Gastroesophageal sphincter (tissue), 4 donors: ENCODE measurements at places on chromosomes 11 and 22. TPM values are rescaled to one million over a fixed set of nuclear protein-coding genes. Genes with fewer than 3 reads are reported as not detected.

- H3K4me3 ChIP-seq = no peak overlapping the region
These were observed 8.1 kb downstream of the PC start for GRCh38 chr11:66950112-66950535.

- H3K4me1 ChIP-seq = no peaks in the 10 kb centered on the region
- no peak for ATAC-seq
- no peak overlapping the region for H3K4me3 ChIP-seq
- H3K27me3 ChIP-seq = peaks cover 31% of the 10 kb centered on the region
- H3K36me3 ChIP-seq = no peaks in the 10 kb centered on the region
These were observed 12.7 kb upstream of the CTSD start for GRCh38 chr11:1776331-1776851.

DNA sequence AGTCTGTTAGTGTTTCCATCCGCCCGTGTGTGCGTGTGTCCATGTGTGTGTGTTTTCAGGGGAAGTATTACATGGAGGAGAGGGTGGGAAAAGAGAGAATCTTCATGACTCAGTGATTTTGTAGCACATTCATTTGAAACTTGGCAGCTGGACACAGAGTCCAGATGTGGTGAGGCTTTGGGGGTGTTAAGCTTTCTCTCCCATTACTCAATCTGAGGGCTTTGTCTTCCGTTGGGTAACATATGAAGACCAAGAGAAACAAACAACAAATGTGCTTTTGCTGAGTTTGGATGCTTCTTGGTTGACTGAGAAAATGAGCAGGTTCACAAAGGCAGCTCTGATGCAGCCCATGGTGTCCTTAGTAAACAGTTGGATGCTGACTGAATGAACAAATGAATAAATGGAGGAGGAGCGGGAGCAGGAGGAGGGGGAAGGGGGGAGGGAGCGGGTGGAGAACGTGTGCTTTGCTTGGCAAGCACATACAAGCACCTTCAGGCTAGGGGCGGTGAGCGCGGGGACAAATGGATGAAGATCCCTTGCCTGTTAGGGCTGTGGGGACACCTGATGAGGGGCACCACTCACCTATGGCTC is 104.3 kb downstream of the ST3GAL4 start:
- H3K27me3 ChIP-seq = peaks cover 65% of the 10 kb centered on the region
- ATAC-seq = peak; percentile 44
- H3K4me1 ChIP-seq = no peaks in the 10 kb centered on the region
- no peak overlapping the region for H3K27ac ChIP-seq
- no peak overlapping the region for H3K4me3 ChIP-seq

BTBD18 gene
- total RNA-seq = not detected

MS4A4A gene
- total RNA-seq = 14.0 TPM

GRCh38 chr11:67083786-67084366 is 27.2 kb downstream of the RHOD start:
- no peaks in the 10 kb centered on the region for H3K4me1 ChIP-seq
- H3K27me3 ChIP-seq = no peaks in the 10 kb centered on the region
- no peak for ATAC-seq
- no peak overlapping the region for H3K27ac ChIP-seq
- H3K36me3 ChIP-seq = no peaks in the 10 kb centered on the region

DNA sequence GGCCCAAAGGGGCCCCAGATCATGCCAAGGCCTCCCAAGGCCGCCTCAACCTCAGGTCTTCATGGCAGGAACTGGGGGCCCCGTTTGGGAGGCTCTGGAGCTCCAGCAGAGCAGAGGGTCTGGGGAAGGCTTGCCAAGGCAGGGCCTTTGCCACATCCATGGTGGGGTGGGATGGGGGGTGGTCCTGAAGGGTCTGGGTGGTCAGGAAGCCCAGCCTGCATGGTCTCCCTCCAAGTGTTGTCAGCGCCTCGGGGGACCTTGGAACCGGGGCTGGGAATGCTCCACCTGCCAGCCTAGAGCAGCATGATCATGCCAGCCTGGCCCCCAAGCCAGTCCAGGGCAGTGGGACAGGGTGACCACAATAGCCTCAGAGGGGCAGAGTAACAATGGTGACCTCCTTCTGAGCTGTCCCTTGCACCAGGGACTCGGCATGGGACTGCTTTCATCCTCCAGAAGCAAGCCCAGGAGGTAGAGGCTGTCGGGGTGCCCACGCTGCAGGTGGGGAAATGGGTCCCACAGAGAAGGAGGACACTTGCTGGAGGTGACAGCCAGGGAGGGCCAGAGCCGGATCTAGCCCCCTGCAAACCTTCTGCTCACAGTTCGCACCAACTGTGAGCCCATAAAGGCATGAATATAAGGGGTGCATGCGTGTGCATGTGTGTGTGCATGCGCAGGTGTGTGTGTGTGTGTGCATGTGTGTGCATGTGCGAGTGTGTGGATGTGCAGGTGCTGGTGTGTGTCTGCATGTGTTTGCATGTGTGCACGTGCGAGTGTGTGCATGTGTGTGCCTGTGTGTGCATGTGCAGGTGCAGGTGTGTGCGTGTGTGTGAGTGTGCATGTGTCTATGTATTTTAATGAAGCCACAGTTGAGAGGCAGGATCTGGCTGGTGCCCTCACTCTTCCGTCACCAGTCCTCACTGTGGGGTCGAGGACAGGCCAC is 63.8 kb downstream of the MYEOV start:
- no peak for ATAC-seq
- H3K4me1 ChIP-seq = no peaks in the 10 kb centered on the region
- H3K27me3 ChIP-seq = peaks cover 44% of the 10 kb centered on the region
- no peaks in the 10 kb centered on the region for H3K36me3 ChIP-seq
- no peak overlapping the region for H3K27ac ChIP-seq

KREMEN1 gene
- 7.5 TPM for total RNA-seq

DNA sequence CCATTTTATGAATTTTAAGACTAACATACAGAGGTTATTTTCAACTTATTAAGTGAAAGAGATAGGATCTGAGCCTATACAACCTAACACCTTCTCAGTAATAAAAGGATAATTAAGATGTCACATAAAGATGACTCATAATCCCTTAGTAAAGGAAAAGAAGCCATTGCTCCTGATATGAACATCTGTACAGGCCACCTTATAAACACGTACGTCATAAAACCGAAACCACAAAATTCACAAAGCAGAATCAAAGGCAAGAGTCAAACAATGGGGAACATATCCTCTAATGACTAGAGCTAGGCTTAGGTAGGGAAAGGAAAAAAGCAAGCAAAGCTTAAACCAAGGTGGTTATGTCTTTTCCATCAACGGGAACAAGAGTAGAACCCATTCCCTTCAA is 103.5 kb downstream of the KCNA4 start:
- H3K27ac ChIP-seq = no peak overlapping the region
- ATAC-seq = no peak
- no peak overlapping the region for H3K4me3 ChIP-seq
- H3K27me3 ChIP-seq = no peaks in the 10 kb centered on the region
- no peaks in the 10 kb centered on the region for H3K4me1 ChIP-seq

DNA sequence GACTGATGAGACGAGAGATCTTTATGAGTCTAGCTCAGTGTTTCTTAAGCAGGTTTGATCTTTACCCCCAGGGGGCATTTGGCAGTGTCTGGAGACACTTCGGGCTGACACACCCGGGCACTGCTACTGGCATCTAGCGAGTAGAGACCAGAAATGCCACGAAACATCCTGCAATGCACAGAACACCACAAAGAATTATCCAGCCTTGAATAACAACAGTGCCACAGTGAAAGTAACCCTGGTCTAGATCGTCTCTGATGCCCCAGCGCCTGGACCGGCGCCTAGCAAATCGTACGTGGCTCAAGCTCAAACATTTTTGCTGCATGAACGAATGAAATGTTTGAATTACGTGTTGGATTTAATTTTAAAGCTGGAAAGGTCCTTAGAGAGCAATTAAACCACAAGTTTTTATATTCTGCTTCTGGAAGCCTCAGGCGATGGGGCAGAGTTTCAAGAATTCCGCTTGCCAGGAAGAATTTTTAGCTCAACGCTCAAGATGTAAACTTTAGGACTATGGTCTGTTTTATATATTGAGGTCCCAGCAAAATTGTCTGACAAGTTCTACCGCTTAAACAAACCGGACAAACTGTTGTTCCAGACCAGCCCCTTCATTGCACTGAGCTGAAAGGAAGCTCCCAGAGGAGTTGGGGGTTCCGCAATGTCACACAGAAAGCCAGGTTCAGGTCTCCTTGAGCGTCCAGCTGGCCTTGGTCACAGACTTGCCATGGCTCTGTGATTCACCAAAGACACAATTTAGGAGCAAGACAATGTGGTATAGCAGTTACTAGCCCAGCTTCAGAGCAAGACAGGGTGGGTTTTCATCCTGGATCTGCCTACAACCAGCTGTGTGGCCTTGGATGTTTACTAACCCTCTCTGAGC is 44.2 kb upstream of the SMTN start:
- no peak overlapping the region for H3K4me3 ChIP-seq
- H3K4me1 ChIP-seq = peaks cover 16% of the 10 kb centered on the region
- ATAC-seq = peak; percentile 73
- no peaks in the 10 kb centered on the region for H3K27me3 ChIP-seq
- H3K27ac ChIP-seq = peak overlapping the region; percentile 85
- H3K36me3 ChIP-seq = no peaks in the 10 kb centered on the region

OR52I2 gene
- not detected for total RNA-seq

DNA sequence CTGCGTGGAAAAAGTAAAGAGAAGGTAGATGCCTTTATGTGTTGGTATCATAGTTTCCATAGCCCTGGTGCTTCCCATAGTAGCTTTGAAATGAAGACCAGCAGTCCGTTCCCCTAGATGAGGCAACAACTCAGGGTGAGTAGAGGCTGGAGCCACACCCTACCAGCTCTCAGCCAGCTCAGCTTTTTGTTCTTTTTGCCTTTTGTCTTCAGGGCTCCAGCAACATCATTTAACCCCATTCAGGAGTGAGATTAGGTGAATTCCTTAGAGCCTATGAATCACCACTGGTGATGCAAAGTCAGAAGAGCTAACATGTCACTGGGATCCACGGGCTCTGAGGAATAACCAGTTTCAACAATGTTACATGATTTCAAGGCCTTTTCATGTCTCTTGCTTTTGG is 14.0 kb upstream of the SESN3 start:
- no peaks in the 10 kb centered on the region for H3K4me1 ChIP-seq
- H3K36me3 ChIP-seq = no peaks in the 10 kb centered on the region
- no peaks in the 10 kb centered on the region for H3K27me3 ChIP-seq
- no peak for ATAC-seq

CCDC87 gene
- total RNA-seq = 0.27 TPM

- H3K4me1 ChIP-seq = peaks cover 19% of the 10 kb centered on the region
- H3K4me3 ChIP-seq = no peak overlapping the region
- peak overlapping the region; percentile 71 for H3K27ac ChIP-seq
These were observed 20.3 kb downstream of the PPP2R1B start for GRCh38 chr11:111745719-111746504.

GRCh38 chr11:109956124-109956793 is 136.9 kb upstream of the ZC3H12C start:
- no peaks in the 10 kb centered on the region for H3K36me3 ChIP-seq
- no peak for ATAC-seq
- H3K4me3 ChIP-seq = no peak overlapping the region
- no peak overlapping the region for H3K27ac ChIP-seq

OR51I2 gene
- total RNA-seq = not detected

RIBC2 gene
- 0.94 TPM for total RNA-seq

SCN2B gene
- 0.25 TPM for total RNA-seq

MAPK12 gene
- total RNA-seq = 18.4 TPM

OR52N1 gene
- total RNA-seq = not detected

APOBEC3B gene
- total RNA-seq = not detected

- no peak for ATAC-seq
- peak overlapping the region; percentile 64 for H3K4me3 ChIP-seq
- no peaks in the 10 kb centered on the region for H3K4me1 ChIP-seq
- H3K27me3 ChIP-seq = peaks cover 61% of the 10 kb centered on the region
These were observed 1.2 kb downstream of the FBLN1 start for GRCh38 chr22:45503816-45504372.

GRCh38 chr11:134244593-134244992 is 8.6 kb downstream of the THYN1 start:
- peak; percentile 35 for ATAC-seq
- no peaks in the 10 kb centered on the region for H3K27me3 ChIP-seq
- H3K27ac ChIP-seq = no peak overlapping the region
- H3K4me1 ChIP-seq = no peaks in the 10 kb centered on the region
- H3K4me3 ChIP-seq = no peak overlapping the region
- no peaks in the 10 kb centered on the region for H3K36me3 ChIP-seq

DNA sequence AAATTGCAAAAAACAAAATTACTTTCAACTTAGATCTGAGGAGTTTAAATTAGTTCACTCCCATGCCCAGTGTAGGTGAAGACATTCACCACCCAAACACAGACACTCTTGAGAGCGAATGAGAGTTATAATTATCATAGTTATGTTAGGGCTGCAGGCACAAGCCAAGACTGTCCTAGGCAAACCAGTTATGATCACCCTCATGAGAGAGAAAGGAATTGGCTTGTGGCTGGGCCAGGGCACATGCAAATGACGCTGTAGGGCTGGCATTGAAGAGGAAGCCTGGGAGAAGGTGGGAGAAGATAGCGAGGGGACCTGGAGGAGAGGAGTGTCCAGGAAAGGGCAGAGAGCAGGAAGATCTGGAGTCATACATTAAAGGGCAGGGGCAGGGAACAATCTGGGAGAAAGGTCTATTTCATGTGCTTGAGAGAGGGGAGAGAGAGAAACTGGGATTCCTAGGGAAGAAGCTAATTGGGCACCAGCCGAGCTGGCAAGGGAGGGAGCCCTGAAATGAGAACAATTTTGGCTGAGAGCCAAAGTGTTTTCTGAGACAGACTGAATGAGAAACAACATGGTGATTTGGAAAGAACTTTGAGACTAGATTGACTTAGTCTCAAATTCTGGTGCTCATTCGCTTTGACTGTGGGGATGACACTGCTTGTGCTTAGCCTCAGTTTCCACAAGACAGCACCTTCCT is 279.9 kb downstream of the KIRREL3 start:
- H3K4me1 ChIP-seq = no peaks in the 10 kb centered on the region
- H3K36me3 ChIP-seq = no peaks in the 10 kb centered on the region
- peaks cover 27% of the 10 kb centered on the region for H3K27me3 ChIP-seq
- no peak for ATAC-seq
- no peak overlapping the region for H3K4me3 ChIP-seq
- no peak overlapping the region for H3K27ac ChIP-seq

TUBA8 gene
- 12.9 TPM for total RNA-seq

CCT8L2 gene
- total RNA-seq = not detected

C2CD2L gene
- total RNA-seq = 8.7 TPM

DNA sequence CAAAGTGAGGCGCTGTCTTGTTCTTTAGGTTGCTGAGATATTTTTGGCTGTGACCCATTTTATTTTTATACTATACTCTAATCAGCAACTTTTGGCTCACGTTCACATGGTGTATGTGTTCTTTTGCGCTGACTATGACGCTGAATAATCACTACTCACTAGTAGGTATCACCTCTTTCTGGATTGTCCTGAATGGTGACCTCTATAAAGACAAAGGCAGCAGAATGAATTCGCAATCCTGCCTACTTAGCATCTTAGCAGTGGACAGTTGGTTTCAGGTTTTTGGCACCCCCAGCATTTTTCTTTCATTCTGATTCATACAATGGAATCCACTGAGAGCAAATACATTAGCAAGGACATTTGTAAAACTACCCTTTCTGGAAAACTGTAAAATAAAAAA is 351.3 kb downstream of the JRKL start:
- H3K27me3 ChIP-seq = no peaks in the 10 kb centered on the region
- no peak overlapping the region for H3K27ac ChIP-seq
- H3K36me3 ChIP-seq = no peaks in the 10 kb centered on the region
- H3K4me3 ChIP-seq = no peak overlapping the region
- H3K4me1 ChIP-seq = no peaks in the 10 kb centered on the region

MN1 gene
- total RNA-seq = 28.8 TPM

GRCh38 chr22:20414059-20414440 is 20.1 kb downstream of the ZNF74 start:
- H3K4me1 ChIP-seq = peaks cover 7% of the 10 kb centered on the region
- H3K4me3 ChIP-seq = no peak overlapping the region
- no peaks in the 10 kb centered on the region for H3K27me3 ChIP-seq
- no peaks in the 10 kb centered on the region for H3K36me3 ChIP-seq

- no peaks in the 10 kb centered on the region for H3K36me3 ChIP-seq
- H3K4me1 ChIP-seq = peaks cover 58% of the 10 kb centered on the region
These were observed 9.6 kb downstream of the PARVB start for GRCh38 chr22:44033694-44034093.
